Mucosa of gallbladder (tissue), 1 donor: ENCODE measurements at places on chromosomes 7 and 10.

DNA sequence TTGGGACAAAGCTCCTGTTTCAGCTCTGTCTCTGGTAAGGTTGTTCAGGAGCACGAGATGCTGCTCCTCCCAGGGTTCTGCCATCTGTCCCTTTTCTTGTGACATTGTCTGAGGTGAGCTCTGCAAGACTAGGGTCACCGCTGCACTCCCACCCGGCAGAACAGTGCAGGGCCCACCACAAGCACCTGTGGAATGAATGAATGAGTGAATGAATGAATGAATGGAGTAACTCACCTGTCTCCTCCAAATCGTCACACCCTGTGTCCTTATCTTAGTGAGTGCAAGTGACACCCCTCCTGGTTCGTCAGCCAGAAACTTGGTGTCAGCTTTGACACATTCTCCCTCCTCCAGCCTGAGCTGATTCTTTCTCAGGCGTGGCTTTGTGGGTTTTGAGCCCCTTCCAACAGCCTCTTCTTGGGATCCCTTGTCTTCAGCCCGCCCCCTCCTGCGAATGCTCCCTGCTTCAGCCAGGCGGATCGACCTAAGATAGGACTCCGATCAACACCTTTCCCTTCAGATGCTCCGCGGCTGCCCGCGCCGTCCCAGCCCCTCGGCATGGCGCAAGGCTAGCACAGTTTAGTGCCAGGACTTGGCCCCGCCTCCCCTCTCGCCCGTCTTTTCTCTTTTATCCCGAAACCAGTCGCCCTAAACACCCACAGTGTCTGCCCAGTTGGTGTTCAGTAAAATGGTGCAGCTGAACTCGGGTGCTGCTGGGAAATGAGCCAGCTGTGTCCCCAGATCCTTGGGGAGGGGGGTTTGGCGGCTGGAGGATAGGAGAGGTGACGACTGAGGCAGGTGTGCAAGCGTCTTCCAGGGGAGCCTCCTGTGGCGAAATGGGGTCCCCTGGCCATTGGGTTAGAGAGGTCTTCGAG, 89.3 kb downstream of the BEND7 start:
- no peak for DNase-seq

DNA sequence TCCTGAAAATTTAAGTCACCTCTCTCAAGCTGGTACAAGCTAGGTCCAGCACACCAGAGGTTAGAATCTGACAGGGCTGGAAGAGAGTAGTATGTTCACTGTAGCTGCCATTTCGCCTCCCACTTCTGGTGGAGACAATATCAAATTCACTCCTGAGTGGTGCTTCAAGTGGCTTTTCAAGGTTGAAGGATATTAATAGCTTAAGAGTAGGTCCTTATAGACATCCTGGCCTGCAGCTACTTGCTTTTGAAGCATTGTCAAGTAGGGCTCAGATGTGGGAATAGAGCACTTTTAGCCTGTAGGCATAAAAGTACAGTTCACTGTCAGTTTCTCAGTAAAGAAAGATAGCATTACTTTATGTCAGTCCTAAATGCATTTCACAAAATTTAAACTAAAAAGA, 270.5 kb upstream of the PLPP4 start:
- DNase-seq = no peak

DNA sequence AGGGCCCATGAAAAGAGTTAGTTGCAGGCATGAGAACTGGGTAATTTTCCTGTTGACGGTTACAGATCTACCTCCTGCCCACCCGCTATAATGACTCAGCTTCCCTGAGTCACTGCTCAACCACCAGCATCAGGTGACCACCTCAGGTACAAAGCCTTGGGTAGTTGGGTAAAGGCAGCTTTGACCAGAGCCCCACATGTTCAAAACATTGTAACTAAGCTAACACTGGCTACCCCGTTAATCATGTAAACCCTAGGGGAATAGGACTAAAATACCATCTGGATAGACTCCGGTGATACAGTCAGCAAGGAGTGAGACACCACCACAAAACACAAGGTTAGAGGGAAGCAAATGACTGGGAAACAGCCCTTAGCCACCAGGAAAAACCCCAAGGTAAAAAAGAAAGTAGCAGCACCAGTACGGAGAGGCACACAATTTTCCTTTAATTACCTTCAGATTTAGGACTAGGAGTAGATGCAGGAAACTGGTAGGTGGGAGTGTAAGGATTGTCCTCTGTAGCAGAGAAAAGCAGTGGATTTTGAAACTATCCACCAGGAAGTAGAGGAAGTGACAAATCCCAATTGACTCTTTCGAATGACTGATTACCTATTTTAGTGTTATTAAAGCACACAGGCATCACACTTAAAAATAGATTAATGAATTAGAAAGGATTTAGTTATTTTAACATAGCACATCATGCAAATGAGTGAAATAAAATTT, 103.5 kb upstream of the PDLIM1 start:
- DNase-seq = no peak

DNA sequence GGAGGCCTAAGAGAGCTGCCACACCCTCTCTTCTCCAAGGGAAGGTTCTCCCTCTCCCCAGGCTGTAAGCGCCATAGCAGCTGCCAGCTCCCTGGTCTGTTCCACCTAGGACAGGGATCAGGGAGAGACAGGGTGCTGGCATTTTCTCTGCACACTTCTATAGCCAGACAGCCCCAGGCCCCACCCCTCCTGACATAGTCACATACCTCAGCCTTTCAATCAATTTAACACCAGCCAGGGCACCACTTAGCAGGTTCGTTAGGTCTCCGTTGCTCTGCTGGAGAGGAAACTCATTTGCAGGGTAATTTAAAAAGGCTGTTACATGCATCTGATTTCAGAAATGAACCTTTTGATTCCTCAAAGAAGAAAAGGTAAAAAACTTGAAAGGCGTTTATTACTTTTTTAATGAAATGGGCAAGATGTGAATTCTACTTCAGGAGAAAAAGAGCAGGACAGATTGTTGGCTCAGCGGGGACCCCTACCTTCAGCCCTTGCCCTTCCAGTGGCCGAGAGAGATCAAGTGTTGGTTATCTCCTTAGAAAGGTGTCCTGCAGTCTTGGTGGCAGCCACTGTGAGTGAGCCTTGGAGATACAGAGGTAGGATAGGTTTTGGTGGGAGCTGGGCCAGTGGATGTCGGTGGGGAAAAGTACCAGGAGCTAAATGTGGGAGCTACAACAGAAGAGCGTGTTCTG, 180.5 kb upstream of the GALNT17 start:
- DNase-seq = no peak
